Stimulated activated CD4-positive, alpha-beta T cell treated with anti-CD3 and anti-CD28 coated beads, Interleukin-1b, Interleukin-23, amount 100 ng/mL, for 24 hours (primary cell): ENCODE measurements at places on chromosomes 6 and 20.

- DNase-seq = no peak
Measured at GRCh38 chr6:34509782-34510181, 43.9 kb downstream of the PACSIN1 start.

- DNase-seq = no peak
Measured at GRCh38 chr6:26330859-26331217, 34.2 kb upstream of the BTN3A2 start.

DNA sequence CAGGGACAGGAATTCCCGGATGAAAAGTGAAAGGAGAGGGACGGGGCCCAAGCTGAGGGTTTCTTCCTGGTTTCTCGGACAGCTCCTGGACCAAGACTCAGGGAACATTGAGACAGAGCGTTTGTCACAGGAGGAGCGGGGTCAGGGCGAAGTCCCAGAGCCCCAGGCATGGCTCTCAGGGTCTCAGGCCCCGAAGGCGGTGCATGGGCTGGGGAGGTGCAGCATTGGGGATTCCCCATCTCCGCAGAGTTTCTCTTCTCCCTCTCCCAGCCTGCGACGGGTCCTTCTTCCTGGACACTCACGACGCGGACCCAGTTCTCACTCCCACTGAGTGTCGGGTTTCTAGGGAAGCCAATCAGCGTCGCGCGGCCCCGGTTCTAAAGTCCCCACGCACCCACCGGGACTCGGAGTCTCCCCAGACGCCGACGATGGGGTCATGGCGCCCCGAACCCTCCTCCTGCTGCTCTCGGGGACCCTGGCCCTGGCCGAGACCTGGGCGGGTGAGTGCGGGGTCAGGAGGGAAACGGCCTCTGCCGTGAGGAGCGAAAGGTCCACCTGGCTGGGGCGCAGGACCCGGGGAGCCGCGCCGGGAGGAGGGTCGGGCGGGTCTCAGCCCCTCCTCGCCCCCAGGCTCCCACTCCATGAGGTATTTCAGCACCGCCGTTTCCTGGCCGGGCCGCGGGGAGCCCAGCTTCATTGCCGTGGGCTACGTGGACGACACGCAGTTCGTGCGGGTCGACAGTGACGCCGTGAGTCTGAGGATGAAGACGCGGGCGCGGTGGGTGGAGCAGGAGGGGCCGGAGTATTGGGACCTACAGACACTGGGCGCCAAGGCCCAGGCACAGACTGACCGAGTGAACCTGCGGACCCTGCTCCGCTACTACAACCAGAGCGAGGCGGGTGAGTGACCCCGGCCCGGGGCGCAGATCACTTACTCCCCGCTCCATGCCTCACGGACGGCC lies 54.6 kb upstream of the POLR1H start:
- DNase-seq = no peak

DNA sequence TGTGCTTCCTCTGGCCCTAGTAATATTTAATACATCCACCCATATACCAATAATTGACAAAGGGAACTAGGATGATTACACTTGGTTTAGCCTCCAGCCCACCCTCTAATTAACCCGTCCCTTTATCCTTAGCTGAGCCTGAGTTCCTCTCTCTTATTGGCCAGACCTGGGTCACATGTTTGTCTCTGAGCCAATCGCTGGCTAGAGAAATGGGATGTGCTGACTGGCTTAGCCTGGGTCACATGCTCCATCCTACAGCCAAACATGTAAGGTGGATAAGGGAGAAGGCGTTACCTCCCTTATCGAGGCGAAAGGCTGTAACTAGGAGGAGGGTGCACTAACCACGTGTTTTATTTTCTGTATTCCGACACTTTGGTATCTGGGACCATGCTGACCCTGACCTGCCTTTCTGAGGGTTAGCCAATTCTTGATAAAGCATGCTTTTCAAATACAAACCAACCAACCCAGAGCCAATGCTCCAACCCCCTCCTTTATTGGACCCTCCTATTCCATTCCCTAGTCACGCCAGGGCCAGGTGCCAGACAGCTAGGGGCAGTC lies 262.7 kb downstream of the PREX1 start:
- no peak for DNase-seq

DNA sequence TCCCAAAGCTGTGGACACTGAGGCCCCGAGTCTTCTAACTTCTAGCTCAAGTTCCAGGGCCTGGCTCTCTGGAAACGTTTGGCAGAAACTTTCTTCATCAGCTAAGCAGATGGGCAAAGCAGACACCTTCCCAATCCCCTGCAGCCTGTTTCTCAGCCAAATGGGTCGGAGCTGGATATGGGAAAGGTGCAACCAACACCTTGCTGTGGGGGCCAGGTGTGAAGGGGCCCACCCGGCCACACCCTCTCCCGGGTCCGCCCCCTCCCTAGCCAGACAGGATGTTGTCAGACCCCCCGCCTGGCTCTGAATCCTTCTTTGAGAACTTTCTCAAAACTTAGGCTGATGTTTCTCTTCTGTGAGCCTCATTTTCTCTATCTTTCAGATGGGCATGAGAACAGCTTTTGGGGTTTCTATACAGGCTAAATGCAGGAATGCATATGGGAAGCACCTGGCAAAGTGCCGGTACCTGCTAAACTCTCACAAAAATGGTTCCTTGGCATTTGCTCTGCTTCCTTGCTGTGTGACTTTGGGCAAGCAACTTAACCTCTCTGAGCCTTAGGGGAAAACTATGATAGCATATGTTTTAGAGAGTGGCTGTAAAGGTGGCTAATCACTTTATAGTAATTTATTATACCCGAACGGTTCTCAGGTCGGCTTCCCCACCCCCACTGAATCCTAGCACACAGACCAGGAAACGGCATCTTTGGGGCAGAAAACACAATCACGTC lies 1.8 kb downstream of the SNAI1 start:
- DNase-seq = no peak

DNA sequence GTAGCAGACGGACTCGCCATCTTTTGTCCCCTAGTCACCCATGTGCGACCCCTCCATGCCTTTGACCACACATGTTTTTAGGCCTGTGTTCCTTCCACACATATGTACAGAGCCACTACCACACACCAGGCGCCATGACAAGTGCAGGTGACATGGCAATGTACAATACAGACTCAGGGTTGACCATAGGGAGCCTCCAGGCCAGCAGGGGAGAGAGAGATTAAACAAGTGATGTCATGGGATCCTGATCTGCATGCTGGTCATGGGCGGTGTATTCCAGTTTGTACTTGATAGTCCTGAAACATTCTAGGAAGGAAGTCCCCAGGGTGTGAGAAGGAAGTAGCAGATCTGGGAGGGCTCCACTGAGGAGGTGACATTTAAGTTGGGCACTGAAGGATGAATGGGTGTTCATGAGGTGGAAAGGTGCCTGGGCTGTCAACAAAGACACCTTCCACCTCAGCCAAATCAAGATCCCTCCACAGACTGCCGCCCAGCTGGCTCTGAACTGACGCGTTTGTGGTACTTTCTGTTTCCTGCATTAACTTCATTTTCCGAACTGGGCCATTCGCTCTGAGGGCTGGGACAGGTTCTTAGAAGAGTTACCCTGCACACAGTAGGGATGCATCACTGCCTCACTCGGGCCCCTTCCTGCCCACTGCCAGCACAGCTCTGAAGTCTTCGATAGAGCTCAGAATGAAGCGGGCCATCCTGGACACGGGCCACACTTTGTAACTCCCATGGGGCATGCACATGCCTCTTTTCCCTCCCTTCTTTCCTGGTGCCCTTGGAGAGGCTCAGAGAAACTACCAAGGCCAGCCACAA lies 94.0 kb downstream of the NOL4L start:
- DNase-seq = no peak

DNA sequence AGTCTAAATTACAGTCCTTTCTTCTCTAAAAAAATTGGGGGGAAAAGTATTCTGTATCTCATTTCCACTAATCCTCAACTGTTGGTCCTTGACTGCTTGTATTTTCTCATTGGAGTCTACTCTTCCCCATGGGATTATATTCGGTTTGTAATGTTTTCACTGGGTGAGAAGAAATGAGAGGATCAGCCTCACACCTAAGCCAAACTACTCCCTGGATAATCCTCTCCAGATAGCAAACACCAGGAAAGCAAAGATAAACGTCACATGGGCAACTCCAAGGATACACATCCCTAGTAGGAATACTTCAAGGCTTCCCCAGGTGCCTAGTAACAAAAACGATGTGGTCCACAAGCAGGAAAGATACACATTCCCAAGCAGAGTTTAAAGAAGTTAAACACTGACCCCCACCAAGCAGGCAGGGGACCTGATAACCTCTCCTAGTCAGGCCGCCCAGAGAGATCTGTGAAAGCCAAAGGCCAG lies 53.9 kb upstream of the SOX4 start:
- DNase-seq = no peak

GRCh38 chr20:58071991-58072390 lies 156.5 kb downstream of the ANKRD60 start:
- DNase-seq = no peak

GRCh38 chr6:147194652-147195411 lies 9.4 kb upstream of the STXBP5 start:
- no peak for DNase-seq

- no peak for DNase-seq
Measured at GRCh38 chr6:31569861-31570536, 2.1 kb upstream of the LTA start.

DNA sequence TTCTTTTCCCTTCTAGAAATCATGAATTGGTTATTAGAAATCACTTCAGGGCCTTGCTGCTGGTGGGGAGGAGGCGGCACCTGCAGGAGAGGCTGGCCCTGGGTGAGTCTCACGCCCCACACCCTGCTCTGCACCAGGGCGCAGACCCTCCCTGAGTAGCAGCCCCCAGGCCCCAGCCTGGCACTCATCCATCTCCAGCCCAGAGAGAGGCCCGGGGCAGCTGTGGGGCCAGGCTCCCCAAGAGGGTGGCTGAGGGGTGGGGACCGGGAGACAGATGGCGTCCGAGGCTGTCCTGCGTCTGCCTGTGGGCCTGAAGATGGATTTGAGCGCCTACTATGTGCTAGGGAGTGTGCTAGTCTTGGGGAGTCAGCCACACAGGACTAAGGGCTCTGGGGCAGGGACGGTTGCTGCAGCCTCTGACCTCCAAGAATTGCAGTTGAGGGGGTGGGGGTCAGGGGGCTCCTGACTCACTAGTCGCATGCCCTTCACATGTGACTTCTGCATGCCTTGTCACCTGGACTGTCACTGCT lies 59.6 kb upstream of the GATA5 start:
- no peak for DNase-seq

GRCh38 chr6:24205020-24205492 lies 79.0 kb downstream of the NRSN1 start:
- DNase-seq = no peak

DNA sequence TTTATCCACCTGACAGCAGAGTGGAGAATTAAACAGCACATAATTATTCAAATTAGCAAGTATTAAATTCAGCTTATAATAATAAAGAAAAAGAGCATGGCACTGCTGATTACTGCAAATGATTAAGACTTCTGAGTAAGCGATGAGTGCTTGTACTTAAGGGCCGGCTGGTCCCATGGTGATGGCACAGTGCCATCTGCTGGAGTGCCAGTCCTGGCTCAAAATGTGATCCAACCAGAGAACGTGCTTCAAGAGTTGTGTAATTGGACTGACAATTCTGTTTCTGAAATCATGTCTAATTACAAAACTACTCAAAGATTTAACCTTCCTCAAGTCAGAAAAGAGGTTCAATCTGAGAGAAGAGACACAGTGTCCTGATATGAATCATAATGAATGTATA lies 181.6 kb upstream of the RGS17 start:
- DNase-seq = no peak

- no peak for DNase-seq
Measured at GRCh38 chr6:77092971-77093370, 370.3 kb downstream of the HTR1B start.

GRCh38 chr20:44002861-44003260 lies 88.2 kb downstream of the TOX2 start:
- no peak for DNase-seq

DNA sequence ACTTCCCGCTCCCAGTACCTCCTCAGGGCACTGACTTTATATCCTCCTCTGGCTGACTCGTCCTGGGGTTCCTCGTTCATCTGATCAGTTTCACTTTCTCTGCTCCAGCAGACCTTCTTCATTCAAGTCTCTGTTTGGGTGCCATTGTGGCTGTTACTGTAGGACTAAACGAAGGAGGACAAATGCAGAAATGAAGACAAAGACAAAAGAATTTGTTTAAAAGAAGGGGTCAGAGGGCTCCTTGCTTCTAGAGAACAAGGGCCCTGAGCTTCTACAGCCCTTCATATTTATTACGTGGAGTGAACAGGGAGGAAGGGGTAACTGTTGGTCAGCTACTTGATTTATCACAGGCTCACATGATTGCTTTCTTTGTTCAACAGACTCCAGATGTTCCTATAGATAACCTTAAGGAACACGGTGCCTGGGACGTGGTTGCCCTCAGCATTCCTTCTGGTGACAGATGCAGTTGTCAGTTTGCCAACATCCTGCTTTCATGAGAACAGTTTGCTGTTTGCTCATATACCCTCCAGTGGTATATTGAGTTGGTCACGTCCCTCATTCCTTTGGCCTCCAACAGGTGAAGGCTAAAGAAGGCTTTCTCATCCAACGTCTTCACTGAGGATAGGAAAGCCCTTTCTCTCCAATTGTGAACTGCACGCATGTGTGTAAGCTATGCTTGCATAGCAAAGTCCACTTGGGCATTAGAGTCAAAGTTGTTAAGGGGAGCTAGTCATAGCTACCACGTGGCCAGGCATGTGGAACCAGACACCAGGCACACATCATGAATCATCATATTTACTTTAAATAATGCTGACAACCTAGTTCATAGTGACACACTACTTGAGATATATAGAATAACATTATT lies 69.1 kb upstream of the BTN3A2 start:
- no peak for DNase-seq

- DNase-seq = no peak
Measured at GRCh38 chr6:114040871-114041270, 69.9 kb upstream of the HDAC2 start.

- DNase-seq = no peak
Measured at GRCh38 chr6:83970582-83970981, 63.0 kb upstream of the MRAP2 start.

- no peak for DNase-seq
Measured at GRCh38 chr6:3442431-3443220, 14.2 kb downstream of the SLC22A23 start.

GRCh38 chr6:15389084-15389764 lies 143.4 kb downstream of the JARID2 start:
- DNase-seq = no peak

DNA sequence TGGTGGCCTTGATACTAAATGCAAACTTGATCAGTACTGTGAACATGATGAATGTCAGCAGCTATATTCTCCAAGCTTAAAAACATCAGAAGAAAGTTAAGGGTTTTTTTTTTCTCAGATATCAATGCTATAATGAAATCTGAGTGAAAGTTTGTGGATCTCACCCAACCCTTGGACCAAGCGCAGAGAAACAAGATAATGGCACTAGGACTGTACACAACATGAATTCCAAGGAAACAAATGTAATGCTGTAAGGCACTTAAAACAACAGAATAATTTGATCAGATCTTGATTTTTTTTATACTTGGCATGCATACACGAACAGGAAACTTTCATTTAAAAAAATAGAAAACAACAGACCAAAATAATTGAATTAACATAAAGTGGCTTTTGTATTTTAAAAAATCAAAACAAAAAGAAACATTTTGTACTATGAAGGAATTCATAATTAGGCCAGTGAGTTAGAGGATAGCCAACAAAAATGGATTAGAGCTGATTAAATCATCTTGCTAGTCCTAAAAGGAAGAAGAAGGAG lies 1154.0 kb upstream of the EYS start:
- no peak for DNase-seq

GRCh38 chr20:36074983-36075382 lies 79.6 kb upstream of the EPB41L1 start:
- DNase-seq = no peak

- no peak for DNase-seq
Measured at GRCh38 chr20:20034486-20034885, 17.3 kb downstream of the NAA20 start.

- DNase-seq = no peak
Measured at GRCh38 chr6:149357726-149358538, 40.4 kb downstream of the TAB2 start.
